ENCODE measurements at places on chromosomes 5 and 9. TPM values are rescaled to one million over a fixed set of nuclear protein-coding genes. Genes with fewer than 3 reads are reported as not detected.

The TMEFF1 gene
- total RNA-seq: 1.5 TPM

The ANKRD34B gene
- total RNA-seq: not detected

The DPM2 gene
- total RNA-seq: 24.6 TPM

- no peak for DNase-seq
Observed at GRCh38 chr5:348726-349125, 27.2 kb downstream of the AHRR start.

DNA sequence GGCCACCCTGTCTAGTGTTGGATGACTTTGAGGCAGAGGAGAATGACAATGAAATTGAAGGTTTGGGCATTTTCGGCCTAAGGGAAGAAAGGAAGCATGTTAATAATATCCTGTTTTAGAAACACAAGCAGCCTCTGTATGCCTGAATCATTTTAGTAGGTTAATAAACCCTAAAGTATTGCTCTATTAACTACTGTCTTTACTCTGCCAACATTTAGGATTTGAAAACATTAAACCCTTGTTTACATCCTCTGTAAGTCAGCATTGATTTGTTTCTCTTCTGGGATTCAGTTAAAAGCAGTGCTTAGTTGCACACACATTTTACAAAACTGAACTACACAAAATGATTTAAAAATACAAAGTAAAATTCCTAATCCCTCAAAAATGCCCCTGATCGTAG lies 358.9 kb downstream of the ARRDC3 start:
- no peak for DNase-seq

GRCh38 chr5:149421834-149422233 lies 42.7 kb upstream of the IL17B start:
- no peak for DNase-seq

GRCh38 chr5:6395621-6396020 lies 17.3 kb upstream of the MED10 start:
- DNase-seq: no peak

GRCh38 chr5:149517461-149518122 lies 33.6 kb downstream of the CSNK1A1 start:
- no peak for DNase-seq

DNA sequence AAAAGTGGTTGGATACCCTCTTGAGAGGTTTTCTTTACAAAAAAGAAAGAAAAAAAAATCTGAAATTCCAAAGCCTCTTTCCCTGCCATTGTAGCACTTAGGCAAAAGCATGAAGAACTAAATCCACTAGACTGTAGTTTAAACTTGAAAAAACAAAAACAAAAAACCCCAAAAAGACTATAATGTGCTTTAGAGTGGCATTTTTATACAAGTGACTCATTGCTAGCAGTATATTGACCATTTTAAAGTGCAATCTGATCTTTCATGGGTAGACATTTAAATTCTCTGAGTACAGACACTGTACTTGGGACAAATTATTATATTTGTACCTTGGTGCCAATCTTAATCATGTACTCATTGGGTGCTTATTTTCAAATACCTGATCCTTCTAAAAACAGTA lies 50.8 kb downstream of the NDFIP1 start:
- DNase-seq: no peak

- no peak for DNase-seq
Observed at GRCh38 chr9:130970855-130971254, 31.8 kb upstream of the FIBCD1 start.

Data from sciatic nerve (tissue), 2 donors.